Posterior cingulate gyrus (tissue), 11 donors: ENCODE measurements at places on chromosomes 4 and X.

DNA sequence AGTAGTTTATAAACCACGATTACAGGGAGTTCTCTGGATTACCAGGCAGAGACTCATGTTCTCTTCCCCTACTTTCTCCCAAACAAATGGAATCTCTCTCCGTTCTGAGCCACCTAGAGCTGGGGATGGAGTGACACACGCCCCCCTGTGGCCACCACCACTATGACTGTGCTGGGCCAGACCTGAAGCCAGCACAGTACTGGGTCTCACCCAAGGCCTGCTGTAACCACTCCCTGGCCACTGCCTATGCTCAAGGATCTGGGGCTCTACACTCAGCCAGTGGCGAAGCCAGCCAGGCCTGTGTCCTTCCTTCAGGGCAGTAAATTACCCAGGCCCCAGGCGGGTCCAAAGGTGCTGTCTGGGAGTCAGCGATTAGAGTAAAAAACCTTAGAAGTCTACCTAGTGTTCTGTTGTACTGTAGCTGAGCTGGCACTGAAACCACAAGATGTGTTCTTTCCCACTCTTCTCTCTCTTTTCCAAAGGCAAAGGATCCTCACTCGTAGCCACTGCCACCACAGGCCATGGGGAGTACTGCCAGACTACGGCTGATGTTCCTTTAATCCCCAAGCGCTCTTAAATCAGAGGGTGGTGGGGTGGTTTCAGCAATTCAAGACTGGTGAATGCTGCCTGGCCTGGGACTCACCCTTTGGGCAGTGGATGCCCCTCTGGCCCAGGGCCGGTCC, 412.2 kb upstream of the ARX start:
- DNase-seq = no peak

- DNase-seq = no peak
Observed at GRCh38 chrX:85215946-85216345, 27.6 kb downstream of the SATL1 start.

GRCh38 chrX:54495814-54496516, at the start of gene FGD1:
FGD1 (minus strand) TSS chrX:54496234; CDS start chrX:54495432, 802 bp downstream.
- peak; percentile 64 for DNase-seq

DNA sequence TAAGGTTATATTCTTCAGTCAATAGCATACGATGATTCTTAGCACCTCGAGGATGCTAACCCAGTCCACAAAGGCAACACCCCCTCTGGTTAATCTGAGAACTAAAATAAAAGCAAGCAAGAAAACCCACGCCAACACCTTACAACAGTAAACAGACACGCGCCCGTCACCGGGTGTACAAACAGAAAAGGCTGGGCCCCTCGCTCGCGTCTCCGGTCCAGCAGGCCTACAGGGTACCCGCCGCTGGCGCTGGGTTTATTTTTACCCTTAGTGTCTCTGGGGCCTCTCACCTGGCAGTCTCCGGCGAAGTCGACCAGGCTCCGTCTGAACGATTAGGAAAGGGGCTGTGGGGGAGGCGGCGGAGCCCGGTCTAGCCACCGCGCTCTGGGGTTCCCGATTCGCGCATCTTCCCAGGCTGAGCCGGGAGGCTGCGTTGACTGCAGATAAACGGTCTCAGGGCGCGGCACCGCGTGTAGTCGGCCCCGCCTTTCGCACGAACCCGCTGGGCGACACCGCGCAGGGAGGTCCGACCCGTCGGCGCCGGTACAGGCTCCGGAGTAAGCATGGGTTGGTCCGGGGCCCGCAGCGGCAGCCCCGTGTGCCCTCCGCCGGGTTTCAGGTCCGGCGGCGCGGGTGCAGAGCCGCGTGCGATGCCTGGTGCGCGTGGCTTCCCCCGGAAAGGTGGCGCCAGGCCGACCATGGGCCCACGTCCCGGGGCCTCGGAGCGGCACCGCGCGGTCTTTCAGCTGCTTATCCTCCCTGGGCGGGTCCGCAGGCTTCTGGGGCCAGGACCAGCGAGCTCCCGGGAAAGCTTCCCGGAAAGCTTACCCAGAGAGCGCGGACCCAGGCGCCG, 441 bp downstream of the SLC9B2 start:
- peak; percentile 65 for DNase-seq

- no peak for DNase-seq
Observed at GRCh38 chr4:150385606-150386005, 196.3 kb upstream of the MAB21L2 start.

DNA sequence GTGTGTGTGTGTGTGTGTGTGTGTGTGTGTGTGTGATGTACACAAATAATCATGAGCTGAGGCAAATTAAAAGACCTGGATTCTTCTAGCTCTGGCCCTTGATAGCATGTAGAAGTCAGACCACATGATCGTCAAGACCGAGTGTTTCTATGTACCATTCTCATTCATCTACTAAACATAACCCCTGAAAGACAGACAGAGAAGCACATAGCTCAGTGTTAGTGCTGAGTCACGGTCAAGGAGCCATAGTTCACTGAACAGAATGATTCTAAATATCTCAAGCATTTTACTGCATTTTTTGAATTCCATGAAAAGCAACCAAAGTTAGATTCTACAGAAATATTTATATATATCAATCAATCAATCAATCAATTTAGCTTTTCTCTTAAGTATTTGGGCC, 412.3 kb upstream of the CXorf51A start:
- no peak for DNase-seq

GRCh38 chr4:183053681-183054080, 45.4 kb upstream of the WWC2 start:
- no peak for DNase-seq

DNA sequence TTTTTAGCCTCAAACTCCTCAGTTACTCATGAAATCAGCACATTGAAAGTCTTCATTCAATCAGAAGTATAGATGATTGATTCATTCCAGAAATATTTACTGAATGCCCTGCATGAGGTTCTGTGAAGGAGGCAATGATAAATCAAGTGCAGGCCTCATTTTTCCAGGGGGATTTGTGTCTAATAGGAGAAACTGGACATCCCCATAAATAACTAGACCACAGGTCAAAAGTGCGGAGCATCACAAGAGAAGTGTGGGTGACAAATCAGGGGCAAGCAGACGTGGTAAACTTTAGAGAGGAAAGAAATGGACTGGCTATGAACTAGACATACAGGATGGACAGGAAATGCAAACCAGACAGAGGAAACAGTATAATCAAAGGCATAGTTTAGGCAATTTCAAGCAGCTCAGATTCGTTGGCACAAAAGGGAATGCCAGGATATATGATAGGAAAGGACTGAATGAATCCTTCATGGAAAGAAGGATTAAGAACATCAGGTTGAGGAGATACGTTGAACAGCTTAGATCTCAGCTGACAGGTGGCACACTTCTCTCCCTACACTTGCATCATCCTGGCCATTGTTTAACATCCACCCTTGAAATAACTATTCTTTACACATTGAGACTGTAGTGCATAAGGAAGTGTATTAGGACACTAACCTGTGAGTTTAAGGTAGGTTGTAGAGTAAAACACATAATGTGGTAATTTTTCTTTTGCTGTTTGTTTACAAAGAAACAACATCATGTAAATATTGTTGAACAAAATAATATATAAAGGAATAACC, 69.6 kb upstream of the RASGEF1B start:
- no peak for DNase-seq

DNA sequence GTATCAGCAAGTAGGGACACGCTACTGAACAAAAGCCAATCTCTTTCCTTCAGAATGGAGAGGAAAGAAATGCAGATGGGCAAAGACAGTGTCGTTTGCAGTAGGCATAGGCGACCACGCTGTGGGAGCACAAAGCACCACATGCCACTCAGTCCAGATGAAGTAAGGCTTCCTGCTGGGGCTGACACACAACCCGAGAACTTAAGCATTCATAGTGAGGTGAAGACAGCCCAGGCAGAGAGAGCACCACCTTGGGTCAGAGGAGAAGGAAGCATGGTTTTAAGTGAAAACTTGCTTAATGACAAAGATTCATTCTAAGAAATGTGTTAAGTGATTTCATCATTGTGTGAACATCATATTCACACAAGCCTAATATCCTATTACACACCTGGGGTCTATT, 238.8 kb downstream of the MGST2 start:
- no peak for DNase-seq

DNA sequence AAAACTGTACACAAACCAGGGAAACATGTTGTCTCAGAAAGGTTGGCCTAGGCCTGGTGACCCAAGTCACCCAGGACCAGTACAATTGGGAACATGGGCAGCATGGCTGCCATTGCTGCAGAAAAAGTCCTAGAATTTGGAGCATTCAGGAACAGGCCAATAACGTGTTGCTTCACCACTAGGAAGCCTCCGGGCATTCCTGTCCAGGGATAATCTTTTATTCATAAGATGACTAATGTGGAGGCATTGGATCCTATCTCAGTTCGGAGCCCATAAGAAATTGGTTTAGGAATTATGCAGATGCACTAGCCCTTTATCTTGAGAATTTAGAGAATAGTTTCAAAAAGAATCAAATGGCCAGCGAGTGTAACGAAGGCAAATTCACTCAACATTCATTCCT, 242.8 kb upstream of the NDST4 start:
- no peak for DNase-seq

DNA sequence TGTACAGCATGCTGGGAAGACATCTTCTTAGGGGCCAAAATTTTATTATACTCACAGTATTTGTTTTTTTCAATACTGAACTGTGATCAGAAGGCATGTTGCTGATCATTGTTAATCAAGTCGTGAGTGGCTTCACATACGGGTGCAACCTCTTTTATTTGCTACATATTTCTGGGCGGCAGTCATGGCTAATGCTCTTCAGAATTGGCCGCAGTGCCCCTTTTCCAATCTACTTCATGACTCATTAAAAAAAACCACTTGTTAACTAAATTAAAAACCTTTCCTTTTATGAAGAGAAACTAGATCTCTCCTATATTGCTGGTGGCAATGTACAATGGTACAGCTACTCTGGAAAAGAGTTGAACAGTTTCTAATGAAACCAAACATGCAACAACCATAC, 101.5 kb upstream of the C1GALT1C1 start:
- DNase-seq = no peak

GRCh38 chr4:128228845-128229795, 58.5 kb downstream of the PGRMC2 start:
- no peak for DNase-seq

DNA sequence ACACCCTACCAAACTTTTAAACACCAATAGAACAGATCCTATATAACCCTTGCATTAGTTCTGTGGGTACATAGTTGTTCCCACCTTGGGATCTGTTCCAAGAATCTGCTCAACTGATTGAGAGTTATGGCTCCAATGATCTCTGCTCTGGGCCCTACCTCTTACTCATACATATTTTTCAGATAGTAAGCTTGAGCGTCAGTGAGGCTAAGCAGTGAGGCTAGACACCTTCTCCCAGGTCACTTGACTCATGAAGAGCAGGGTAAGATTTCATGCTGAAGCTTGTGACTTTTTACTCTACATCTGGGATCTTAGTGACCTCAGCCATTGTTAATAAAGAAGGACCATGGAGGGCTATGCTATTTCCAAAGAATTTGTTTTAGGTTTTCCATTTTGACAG, 23.1 kb upstream of the TNIP3 start:
- DNase-seq = no peak

DNA sequence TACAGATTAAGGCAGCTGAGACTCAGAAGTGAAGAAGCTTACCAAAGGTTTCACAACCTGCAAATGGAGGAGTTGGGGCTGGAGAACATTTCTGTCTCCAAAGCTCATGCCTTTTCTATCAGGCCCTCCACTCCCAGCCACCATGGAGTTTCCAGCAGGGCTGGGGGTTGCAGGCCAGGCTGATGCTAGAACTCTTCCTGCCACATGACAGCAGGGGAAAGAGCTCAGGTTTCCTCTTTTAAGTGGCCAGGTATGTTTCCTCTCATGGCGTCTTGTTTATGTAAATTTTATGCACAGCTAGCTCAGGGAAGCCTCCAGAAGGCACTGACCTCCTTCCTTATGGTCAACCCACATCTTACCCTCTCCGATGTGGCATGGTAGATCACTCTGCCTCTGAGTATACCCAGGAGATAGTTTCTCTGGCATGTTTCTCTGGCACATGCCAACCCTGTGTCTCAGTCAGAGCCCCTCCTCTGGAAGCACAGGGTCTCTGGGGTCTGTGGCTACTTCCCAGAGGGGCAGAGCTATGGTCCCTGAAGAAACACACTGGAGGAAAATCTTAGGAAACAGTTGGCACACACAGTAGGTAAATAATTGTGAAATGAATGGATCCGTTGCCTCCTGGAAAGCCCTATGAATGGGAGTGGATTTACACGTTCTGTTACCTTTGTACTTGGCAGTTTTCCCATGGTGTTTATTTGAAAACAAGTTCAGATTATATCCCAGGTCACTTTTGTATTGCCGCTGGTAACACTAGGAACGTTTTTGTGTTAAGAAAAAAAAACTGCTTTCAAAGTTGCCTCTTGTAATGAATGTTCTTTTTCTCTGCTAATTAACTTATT, 28.9 kb downstream of the PDK3 start:
- DNase-seq = no peak

DNA sequence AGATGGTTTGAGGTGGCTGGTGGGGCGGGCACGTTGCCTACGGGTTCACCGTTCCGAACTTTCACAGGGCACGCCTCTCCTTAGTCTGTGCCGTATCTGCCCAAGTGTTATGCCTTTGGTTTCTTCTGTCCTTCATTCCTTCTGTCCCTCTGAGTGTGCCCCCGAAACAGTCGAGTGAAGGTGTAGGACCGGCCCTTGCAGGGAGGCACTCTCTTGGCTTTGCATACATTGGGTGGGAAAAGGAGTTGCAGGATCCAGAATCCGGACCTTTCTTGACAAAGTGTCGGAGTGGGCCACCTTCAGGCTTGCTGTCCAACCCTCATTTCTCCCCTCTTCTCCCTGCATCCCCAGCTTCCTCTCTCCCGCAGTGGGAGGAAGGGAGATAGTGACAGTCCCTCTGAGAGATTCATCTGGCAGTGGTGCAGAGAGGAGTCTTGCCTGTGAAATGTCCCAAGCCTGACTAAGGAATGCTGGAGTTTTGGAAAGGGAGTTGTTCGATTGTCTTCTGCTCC, 569 bp downstream of the ARFIP1 start:
- peak; percentile 71 for DNase-seq

DNA sequence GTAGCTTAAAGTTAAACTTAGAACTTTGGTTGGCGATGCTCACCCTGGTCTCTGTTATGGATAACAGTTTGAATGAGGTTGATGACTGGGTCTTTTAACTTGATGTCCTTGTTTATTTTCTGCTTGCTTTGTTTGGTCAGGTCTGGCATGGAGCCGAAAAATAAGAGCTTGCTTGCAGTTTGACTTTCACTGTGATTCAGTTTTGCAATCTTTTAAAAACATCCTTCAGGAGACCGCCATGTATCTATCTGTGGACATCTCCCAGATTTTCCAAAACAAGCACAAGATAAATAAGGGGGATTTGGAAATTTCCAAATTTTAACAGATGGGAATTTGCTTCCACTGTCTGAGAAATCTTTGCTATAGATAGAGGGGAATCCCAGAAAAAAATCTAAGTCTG, 246.7 kb downstream of the PALLD start:
- no peak for DNase-seq
